ENCODE measurements at places on chromosomes 6 and 20.

GRCh38 chr6:47147836-47148344 lies 105.8 kb upstream of the ADGRF1 start:
- DNase-seq = no peak

DNA sequence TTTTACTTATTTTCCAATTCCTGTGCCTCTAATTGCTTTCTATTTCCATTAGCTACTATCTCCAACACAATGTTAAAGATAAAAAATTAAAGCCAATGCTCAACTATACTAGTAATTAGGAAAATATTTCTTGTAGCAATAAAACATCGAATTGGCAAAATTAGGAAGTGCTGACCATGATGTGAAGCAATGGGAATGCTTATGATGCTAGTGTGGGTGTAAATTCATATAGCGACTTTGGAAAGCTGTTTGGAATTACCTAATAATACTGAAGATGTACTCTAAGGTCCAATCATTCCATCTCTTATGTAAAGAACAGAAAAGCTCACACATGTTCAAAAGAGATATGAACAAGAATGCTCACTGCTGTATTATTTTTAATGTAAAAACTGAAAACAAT lies 78.2 kb downstream of the UBE3D start:
- DNase-seq = no peak

- no peak for DNase-seq
Measured at GRCh38 chr6:143772116-143773086, 70.7 kb upstream of the LTV1 start.

DNA sequence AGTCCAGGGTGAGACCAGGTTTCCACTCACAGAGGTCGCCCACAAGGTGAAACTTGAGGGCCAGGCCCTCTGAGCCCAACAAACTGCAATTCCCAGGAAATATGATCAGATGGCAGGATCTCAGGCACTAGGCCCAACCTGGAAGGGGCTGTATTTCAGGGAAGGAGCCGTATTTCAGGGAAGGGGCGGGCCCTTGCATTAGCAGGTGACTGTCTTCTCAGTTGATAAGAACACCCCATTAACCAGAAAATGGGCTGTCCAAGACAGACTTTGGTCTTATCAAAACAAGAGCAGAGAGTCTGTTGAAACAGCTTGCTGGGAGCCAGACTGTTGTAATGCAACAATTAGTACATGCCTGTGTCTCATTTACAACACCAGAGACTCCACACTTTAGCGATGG lies 10.9 kb upstream of the BNIP5 start:
- DNase-seq = no peak

GRCh38 chr6:127115746-127116145 lies 2.7 kb upstream of the RSPO3 start:
- no peak for DNase-seq

DNA sequence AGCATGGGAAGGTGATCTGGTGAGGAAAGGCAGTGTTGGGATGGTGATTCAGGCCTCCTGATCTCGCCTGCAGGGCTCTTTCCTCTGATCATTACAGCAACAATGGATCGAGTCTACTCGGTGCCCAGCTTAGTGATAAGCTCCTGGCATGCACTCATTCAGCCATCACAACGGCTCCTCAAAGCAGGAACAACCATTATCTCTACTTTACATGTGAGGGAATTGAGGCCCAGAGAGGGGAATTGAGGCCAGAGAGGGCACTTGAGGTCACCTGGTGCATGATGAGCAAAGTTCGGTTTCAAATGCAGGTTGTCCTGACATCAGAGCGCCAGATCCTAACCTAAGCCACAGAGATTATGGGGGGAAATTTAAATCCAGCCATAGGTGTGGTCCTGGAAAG lies 42.0 kb upstream of the BPIFA2 start:
- no peak for DNase-seq

DNA sequence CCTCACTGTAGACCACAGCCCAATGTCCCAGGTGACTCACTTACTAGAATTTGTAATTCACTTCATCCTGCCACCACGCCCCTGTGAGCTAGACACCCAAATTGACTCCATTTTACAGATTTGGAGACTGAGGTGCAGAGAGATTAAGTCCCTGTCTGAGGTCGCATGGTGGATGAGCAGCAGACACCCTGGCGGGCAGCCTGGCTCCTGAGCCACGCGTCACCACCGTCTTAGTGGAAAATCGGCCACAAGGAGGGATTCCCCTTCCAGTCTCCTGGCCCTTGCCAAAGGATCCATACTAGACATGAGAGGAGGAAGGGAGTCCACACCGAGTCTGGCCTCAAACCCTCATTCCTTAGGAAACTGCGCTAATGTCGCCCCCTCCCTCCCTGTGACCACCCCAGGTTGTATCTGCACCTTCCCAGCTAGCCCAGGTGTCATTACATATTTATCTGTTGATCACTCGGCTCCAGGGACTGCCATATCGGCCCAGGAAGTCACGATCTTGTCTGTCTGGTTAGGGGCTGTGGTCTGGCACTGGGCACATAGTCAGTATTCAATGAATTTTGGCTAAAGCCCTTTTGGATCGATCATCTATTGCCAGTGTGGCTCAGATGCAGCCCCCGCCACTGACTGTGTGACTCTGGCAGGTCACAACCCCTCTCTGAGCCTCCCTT lies 25.7 kb upstream of the PTGIS start:
- no peak for DNase-seq

DNA sequence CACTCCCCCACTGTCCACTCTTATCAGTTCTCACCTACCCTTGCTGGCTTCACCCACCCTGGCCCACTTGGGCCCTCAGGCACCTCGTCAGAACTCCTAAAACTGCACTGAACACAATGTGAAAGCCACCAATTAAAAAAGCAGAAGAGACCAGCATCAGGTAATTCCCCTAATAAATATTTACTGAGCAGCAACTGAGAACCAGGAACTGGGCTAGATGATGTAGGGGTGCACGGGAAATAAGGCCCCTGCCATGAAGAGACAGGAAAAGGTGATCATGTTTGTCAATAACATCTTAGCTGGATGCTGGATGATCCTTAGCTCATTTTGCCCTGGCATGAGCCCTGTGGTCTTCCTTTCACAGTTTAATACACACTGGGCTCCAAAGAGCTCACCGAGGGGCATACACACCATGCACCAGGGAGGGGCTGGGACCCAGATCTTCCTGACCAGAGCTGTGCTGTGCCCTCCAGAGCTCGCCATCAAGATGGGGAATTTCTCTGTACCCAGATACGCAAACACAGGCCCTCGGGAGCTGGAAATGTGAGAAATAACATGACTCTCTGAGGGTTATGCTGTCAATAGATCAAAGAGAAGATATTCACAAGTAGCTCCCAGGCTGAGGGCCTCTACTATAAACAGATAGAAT lies 113.6 kb upstream of the SLC22A16 start:
- DNase-seq = no peak

DNA sequence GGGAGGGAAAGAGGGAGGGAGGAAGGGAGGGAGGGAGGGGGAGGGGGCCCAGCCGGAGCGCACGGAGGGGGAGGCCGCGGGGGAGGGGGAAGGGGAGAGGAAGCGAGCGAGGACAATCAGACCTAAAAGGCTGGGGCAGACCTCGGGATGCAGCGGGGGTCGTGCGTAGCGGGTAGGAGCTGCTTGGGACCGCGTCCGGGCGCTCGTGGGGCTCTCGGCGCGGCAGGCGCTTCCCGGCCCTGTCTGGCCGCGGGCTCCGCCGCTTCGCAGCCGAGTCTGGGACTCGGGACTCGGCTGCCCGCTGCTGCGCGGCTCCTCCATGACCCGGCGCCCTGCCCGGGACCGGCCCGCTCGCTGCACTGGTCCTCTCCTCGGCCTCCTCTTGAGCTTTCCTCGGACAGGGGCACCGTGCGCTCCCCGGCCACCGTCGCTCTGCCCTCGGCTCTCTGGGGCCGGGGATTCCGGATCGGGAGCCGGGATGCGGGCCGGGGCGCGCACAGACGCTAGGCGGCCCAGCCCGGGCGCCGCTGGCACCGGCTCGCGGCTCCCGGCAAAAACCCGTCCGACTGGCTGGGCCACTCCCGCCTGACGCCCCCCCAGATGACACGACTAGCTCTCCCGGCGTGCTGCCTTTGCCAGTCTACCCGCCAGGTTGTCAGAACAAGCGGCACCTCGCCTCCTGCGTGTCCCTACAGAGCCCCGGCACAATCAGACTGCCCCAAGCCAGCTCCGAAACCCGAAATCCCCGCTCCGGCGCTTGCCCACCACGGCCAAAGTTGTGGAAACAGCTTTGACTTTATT lies 2.2 kb downstream of the TFAP2A start:
- no peak for DNase-seq

GRCh38 chr6:9647071-9647445 lies 767.8 kb downstream of the TFAP2A start:
- no peak for DNase-seq

- no peak for DNase-seq
Measured at GRCh38 chr6:111565326-111566221, 40.1 kb downstream of the TRAF3IP2 start.

DNA sequence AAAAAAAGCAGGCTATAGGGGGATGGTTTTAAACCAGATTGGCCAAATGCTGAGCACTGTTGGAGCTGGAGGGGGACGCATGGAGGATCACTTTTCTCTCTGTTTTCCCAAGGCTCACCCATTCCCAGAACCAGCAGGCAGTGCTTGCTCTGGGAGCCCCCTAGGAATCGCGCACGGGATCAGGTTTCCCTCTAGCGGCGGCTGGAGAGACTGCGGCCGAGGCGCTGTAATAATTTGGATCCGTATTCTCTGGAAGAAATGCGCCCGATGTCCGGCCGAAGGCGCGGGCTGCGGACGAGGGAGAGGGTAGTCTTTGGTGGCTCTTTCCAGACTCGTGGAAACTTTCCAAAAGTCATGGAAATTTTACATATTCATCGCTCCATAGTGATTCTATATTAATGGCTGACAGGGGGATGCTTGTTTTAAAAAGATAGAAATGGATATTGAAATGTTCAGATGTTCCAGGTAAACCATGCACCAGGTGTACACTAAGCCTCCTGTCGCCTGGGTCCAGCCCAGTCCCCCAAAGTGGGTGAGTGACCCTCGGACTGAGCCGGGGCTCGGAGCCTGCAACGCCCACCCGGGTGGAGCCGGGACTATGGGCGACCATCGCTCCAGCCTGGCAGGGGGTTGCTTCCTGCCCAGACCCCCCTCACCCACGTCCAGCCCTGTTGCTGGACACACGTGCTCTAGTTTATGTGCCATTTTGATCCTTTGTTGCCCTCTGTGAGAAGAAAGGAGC lies 78.7 kb upstream of the PHACTR3 start:
- no peak for DNase-seq

Data from BJ (cell line).